Stomach (tissue), 19 donors: ENCODE measurements at places on chromosomes 2 and 18.

GRCh38 chr2:122096761-122097160 is 341.3 kb downstream of the TSN start:
- no peaks in the 10 kb centered on the region for H3K4me1 ChIP-seq
- H3K4me3 ChIP-seq, result no peak overlapping the region
- no peaks in the 10 kb centered on the region for H3K36me3 ChIP-seq
- no peak for DNase-seq

GRCh38 chr18:28359176-28359575 is 182.2 kb upstream of the CDH2 start:
- no peak for DNase-seq
- no peaks in the 10 kb centered on the region for H3K36me3 ChIP-seq
- no peak overlapping the region for H3K27ac ChIP-seq
- H3K4me3 ChIP-seq, result no peak overlapping the region

DNA sequence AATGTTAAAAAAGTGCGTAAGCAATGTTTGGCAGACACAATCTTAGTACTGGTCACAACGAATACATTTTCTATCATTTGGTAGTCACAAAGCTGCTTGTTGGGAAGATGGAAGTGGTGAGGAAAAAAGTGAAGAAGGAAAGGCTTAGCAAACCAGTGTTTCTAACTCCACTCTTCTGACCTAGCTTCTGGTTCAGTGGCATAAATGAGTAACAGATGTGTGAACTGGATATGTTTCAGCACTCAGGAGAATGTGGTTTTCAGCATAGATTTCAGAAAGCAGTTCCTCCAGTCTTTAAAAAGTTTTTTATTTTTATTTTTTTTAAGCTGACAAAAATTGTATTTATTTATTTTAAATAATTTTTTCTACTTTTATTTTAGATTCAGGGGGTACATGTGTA is 357.1 kb downstream of the CPS1 start:
- no peak overlapping the region for H3K4me3 ChIP-seq
- DNase-seq, result no peak
- no peak overlapping the region for H3K27ac ChIP-seq
- H3K4me1 ChIP-seq, result no peaks in the 10 kb centered on the region
- no peaks in the 10 kb centered on the region for H3K36me3 ChIP-seq

DNA sequence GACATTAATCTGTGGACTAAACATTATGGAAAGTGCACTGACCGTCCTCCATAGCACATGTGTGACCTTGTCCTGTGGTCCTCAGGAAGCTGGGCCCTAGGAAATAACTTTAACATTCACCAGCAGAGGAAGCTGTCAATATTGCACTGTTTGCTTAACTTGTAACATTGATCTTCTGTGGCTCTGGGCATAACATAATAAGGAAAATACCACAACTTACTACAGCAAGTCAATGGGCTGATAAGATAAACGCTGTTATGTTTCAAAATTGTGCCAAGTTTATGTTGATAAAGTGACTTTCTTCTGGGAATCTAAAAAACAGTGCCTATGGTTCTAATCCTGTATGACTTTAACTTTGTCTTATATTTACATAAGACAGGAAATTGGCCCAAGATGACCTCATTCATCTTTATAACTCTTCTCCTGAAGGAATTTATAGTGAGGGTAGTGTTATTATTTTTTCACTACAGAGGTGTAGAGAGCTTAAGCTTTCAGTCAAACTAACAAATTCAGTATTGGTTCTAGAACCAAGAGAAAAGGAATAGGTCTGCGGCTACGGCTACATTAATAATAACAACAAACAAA is 113.7 kb upstream of the MAP4K3 start:
- no peaks in the 10 kb centered on the region for H3K4me1 ChIP-seq
- H3K36me3 ChIP-seq, result no peaks in the 10 kb centered on the region
- H3K27ac ChIP-seq, result no peak overlapping the region
- H3K27me3 ChIP-seq, result no peaks in the 10 kb centered on the region

DNA sequence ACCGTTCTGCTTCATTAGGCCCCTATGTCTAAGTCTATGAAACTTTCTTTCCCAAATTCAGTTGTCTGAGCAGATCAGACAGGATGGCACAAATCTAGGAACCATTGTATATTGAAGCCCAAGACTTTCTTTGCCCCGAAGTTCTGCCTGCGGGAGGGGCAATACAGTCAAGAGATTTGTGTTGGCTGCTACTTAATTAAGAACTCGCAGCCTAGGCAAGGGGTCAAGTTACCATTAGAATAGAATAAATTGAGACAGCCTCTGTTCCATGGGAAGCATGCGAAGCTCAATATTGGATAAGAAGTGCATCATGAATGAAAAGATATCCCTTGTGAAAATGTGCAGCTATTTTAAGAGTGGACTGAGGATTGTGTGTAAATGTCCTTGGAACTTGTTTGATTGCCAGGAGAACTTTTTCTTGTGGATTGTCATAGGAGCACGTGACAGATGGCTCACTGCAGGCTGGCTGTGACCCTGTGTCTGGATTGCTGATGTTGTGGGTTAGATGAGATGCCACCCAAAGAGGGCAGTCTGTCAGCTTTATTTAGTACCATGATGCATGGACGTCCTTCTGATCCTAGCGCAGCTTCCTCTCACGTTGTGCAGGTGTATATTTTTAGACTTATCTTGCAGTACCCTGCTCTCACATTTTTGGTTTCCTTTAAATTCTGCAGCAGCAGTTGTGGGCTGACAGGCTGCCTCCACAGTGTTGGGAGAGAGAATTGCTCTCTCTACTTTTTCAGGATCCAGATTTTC is 30.9 kb downstream of the HAUS1 start:
- H3K27me3 ChIP-seq, result no peaks in the 10 kb centered on the region
- H3K36me3 ChIP-seq, result peaks cover 21% of the 10 kb centered on the region
- no peaks in the 10 kb centered on the region for H3K4me1 ChIP-seq

GRCh38 chr2:579351-579886 is 97.8 kb downstream of the TMEM18 start:
- no peaks in the 10 kb centered on the region for H3K4me1 ChIP-seq
- no peaks in the 10 kb centered on the region for H3K36me3 ChIP-seq
- H3K27ac ChIP-seq, result no peak overlapping the region

DNA sequence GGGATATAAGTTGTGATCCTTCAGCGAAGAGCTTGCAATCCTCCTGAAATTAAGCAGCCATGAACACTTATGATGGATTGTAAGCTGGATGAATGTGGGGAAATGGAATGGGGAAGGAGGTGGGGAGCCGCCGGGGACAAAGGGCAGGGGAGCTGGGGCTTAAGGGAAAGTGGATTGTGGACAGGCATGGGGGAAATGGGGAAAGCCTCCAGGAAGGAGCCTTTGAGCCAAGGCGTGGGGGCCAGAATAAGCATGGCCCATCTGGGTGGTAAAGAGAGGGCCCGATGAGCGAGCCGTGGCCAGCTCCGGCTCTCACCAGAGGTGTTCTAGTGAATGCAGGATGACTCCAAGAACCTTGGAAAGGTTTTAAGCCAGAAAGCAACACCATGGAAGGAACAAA is 124.0 kb downstream of the SMAD7 start:
- peak overlapping the region; percentile 73 for H3K27ac ChIP-seq
- H3K27me3 ChIP-seq, result no peaks in the 10 kb centered on the region
- peak; percentile 15 for DNase-seq
- H3K36me3 ChIP-seq, result no peaks in the 10 kb centered on the region

GRCh38 chr2:231737761-231738160 is 29.4 kb downstream of the PTMA start:
- H3K4me1 ChIP-seq, result no peaks in the 10 kb centered on the region
- no peak overlapping the region for H3K4me3 ChIP-seq
- DNase-seq, result no peak
- H3K36me3 ChIP-seq, result peaks cover 3% of the 10 kb centered on the region

DNA sequence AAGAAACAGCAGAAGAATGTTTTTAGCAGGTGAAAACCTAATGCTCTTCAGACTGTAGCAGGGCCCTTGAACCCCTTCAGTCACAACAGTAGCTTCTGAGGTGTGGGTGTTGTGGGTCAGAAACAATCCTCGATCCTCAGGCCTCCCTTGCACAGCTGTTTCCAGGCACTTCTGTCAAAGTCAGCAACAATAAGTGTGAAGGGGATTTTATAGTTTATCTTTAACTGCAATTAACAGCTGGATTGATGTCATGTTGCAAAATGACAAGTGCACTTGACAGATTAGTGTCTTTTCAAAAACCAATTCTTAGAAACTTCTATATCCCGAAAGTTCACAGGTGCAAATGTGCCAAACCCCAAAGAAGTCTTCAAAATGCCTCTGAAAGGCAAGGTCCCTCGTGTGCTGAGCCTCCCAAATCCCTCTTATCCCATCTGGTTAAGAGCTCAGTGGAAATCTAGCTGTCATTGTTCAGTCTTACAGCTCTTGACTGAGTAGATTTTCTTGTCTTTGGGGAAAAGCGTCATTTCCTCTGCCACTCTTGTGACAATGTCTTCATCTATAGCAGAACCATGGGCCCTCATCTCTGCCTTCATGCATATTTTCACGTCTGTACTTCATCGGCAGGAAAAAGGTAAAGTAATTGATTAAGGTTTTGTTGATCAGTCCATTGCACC is 29.6 kb downstream of the M1AP start:
- H3K36me3 ChIP-seq, result no peaks in the 10 kb centered on the region
- no peaks in the 10 kb centered on the region for H3K27me3 ChIP-seq
- H3K27ac ChIP-seq, result no peak overlapping the region
- no peak for DNase-seq
- no peak overlapping the region for H3K4me3 ChIP-seq

- peak overlapping the region; percentile 90 for H3K27ac ChIP-seq
- no peaks in the 10 kb centered on the region for H3K36me3 ChIP-seq
- peak; percentile 59 for DNase-seq
- H3K4me1 ChIP-seq, result peaks cover 30% of the 10 kb centered on the region
- no peaks in the 10 kb centered on the region for H3K27me3 ChIP-seq
Observed at GRCh38 chr2:200742426-200742825, 69.3 kb upstream of the BZW1 start.

DNA sequence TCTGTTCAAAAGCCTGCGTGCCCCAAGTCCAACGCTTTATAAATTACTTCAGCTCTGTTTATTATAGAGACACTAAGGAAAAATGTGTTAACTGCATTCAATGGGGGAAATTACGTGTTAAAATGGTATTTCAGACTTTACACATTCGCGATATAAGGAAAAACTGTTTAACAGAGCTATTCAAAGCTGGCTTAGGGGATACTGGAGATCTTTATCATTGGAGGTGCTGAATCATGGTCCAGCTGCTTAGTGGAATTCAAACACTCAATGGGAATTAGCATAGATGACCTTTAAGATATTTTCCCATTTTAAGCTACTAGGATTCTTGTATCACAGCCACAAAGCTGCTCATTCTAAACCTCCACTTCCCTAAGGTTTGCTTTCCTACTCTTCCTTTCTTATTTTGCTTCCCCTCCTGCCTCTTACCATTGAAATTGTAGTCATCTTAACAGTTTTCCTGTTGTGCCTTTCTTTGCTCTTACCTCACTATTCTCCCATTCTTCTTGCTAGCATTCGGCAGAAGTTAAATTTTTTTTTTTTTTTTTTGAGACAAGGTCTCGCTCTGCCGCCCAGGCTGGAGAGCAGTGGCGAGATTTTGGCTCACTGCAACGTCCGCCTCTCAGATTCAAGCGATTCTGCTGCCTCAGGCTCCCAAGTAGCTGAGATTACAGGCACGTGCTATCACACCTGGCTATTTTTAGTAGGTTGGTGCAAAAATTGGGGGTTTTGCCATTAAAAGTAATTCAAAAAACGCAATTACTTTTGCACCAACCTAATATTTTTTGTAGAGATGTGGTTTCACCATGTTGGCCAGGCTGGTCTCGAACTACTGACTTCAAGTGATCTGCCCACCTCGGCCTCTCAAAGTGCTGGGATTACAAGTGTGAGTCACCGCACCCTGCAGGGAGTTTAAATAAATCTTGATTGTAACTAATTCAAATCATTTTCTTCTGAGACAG is 6.5 kb downstream of the SULT6B1 start:
- H3K4me1 ChIP-seq, result no peaks in the 10 kb centered on the region
- no peak for DNase-seq
- no peaks in the 10 kb centered on the region for H3K36me3 ChIP-seq
- no peak overlapping the region for H3K4me3 ChIP-seq
- H3K27ac ChIP-seq, result no peak overlapping the region

- H3K4me1 ChIP-seq, result peaks cover 13% of the 10 kb centered on the region
- no peak overlapping the region for H3K27ac ChIP-seq
- H3K4me3 ChIP-seq, result no peak overlapping the region
- no peak for DNase-seq
- no peaks in the 10 kb centered on the region for H3K36me3 ChIP-seq
Observed at GRCh38 chr2:72864500-72864899, 22.7 kb upstream of the SPR start.

- peak; percentile 55 for DNase-seq
- H3K4me1 ChIP-seq, result no peaks in the 10 kb centered on the region
- H3K27ac ChIP-seq, result no peak overlapping the region
- no peaks in the 10 kb centered on the region for H3K27me3 ChIP-seq
- H3K4me3 ChIP-seq, result no peak overlapping the region
Observed at GRCh38 chr2:7077660-7078267, 160.6 kb downstream of the RNF144A start.

DNA sequence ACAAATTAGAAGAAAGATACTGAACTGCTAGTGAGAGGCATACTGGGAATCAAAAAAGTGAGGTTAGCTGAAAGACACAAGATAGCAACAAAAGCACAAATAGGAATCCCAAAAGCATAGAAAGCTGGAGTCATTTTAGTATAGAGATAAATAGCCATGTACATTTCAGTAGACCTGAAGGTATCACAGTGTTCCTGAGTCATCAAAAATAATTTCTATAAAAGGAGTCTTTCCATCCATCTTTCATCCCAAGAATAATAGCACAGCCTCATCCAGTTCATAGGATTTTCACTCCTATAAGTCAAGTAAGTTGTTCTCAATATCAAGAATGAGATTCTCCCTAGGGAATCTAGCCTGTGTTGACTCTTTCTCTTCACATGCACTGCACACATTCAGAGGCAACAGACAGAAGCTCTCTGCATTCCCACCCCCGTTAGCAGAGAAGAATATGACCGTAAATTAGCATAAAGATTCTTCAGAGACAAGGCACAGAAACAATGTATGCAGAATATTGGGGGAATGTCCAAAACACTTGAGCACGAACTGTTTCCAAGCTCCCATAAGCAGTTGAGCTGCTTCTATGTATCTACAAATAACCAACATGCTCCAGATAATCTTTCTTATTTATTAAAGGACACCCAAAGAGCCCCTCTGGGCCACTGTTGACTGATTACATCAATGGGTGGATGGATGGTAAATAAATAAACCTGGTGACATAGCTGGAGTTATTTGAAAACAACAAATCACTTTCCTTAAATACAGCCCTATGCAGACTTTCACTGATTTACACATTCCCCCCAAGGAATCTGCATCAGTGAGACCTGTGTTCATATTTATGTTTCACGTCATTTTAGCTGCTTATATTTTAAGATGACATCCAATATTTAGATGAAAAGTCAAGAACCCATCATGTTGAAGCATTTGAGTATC is 174.5 kb upstream of the PKDCC start:
- no peaks in the 10 kb centered on the region for H3K27me3 ChIP-seq
- H3K4me1 ChIP-seq, result no peaks in the 10 kb centered on the region
- no peaks in the 10 kb centered on the region for H3K36me3 ChIP-seq
- peak; percentile 32 for DNase-seq
- no peak overlapping the region for H3K27ac ChIP-seq
- H3K4me3 ChIP-seq, result no peak overlapping the region

- peaks cover 12% of the 10 kb centered on the region for H3K4me1 ChIP-seq
- H3K4me3 ChIP-seq, result no peak overlapping the region
- no peaks in the 10 kb centered on the region for H3K36me3 ChIP-seq
- H3K27me3 ChIP-seq, result no peaks in the 10 kb centered on the region
Observed at GRCh38 chr2:10457846-10458598, 9.9 kb upstream of the ODC1 start.

- no peaks in the 10 kb centered on the region for H3K36me3 ChIP-seq
- no peak for DNase-seq
- no peaks in the 10 kb centered on the region for H3K4me1 ChIP-seq
Observed at GRCh38 chr2:70511971-70512729, 41.5 kb downstream of the TGFA start.

GRCh38 chr18:75183524-75183923 is 25.4 kb downstream of the PTGR3 start:
- no peak overlapping the region for H3K4me3 ChIP-seq
- no peak overlapping the region for H3K27ac ChIP-seq
- H3K27me3 ChIP-seq, result no peaks in the 10 kb centered on the region
- no peaks in the 10 kb centered on the region for H3K4me1 ChIP-seq
